Stimulated activated CD4-positive, alpha-beta T cell treated with anti-CD3 and anti-CD28 coated beads, Interleukin-15, amount 100 ng/mL, for 1 hour (primary cell): ENCODE measurements at places on chromosomes 13 and 19.

- DNase-seq = no peak
Measured at GRCh38 chr13:40130871-40131636, 475.6 kb downstream of the COG6 start.

DNA sequence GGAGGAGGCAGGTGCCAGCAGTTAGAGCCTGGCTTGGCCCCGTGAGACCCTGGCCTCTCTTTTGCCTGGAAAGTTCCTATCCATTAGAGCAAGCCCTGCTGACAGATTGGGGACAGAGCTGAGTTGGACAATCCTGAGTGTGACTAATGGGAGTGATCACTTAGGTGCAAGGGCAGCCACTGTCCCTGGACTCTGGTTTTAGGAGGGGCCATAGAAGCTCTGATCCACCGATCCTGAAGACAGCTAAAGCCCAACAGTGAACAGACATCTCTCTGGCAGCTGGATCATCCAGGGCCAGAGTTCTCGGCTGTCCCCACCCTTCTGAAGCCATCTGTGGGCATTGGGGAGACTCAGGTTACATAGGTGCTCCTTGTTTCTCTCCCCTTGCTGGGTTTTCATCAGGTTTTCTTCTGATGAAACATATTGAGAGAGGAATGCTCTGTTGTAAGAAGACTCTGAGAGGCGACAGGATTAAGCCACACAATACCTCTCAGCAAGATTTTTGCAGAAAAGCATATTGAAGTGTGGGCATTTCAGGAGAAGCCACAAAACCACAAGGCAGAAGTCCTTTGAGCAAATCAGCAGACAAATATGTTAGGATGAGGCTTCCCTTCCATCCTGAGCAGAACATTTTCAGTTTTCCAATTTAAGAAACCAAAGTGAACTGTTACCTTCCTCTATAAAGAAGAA, 288.0 kb upstream of the MAB21L1 start:
- DNase-seq = no peak

DNA sequence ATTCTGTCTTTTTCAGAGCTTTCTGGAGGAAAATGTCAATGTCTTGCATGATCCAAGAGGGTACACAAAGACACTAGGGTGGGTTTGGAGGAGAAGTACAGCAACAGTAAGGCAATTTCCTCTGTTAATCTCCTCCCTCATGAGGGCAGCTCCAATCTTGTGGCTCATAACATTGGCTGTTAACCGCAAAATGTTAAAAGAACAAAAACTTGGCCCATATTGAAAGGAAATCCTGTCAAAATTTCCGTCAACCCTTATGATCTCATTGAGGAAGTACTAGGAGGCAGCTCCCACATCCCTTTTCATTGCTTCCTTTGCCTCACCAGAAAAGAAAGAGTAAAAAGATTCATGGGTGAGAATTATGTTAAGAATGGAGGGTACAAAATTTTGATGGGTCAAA, 11.6 kb downstream of the OXGR1 start:
- no peak for DNase-seq

- DNase-seq = no peak
Measured at GRCh38 chr19:39195755-39196154, 1.0 kb upstream of the NCCRP1 start.

DNA sequence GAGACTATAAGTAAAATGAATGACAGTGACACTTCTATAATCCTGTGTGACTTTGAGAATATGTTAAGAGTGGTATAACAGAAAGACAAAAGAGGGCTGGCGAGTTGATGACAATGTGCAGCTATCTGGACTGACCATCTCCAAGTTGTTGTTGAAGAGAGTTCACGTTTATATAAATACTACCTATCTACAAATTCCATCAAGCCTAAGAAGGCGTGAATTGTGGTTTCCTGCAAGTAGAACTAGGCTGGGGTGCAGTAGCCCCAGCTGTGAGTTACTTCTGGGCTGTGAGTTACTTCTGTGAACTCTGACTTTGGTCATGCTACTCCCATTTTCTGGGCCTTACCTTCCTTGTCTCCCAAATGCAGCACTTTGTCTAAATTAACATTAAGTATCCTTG, 561.0 kb downstream of the TBC1D4 start:
- DNase-seq = no peak

- DNase-seq = no peak
Measured at GRCh38 chr19:2385053-2385721, 25.1 kb downstream of the TMPRSS9 start.

DNA sequence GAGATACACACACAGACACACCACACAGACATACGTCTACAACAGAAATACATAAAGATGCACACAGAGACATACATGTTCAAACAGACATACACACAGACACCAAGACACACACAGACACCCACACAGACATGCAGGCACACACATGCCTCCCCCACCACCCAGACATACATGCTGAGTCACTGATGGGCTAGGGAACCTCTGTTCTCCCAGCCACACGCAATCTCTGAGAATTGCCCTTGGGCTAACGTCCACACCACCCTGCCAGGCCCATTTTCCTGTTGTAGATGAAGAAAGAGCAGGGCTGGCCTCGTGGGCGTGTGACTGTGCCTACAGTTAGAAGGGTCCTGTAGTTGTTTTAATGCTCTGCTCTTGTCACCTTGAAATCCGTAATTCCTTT, 261.9 kb downstream of the KCNRG start:
- DNase-seq = no peak

GRCh38 chr13:36862002-36862685, 43.1 kb downstream of the RFXAP start:
- DNase-seq = no peak

DNA sequence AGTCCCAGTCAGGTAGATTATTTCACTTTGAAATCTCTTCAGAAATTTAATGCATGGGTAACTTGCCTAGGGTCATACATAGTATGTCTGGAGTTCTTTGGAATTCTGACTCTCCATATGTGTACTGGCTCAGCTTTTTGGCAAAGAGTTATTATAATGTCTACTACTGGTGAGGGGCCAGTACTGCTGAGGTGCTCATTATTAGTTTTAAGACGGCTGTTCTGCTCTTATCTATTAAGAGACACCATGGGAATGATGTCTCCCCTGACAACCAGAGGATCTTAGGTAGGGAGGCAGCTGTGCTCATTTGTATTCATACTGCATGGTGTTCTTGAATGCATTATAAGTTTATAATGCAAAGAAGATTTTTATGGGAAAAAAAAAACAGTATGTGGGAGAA, 184.1 kb downstream of the RGCC start:
- no peak for DNase-seq

- no peak for DNase-seq
Measured at GRCh38 chr13:32007494-32007893, 24.1 kb upstream of the FRY start.

- no peak for DNase-seq
Measured at GRCh38 chr19:51365211-51365964, 800 bp downstream of the ETFB start.

DNA sequence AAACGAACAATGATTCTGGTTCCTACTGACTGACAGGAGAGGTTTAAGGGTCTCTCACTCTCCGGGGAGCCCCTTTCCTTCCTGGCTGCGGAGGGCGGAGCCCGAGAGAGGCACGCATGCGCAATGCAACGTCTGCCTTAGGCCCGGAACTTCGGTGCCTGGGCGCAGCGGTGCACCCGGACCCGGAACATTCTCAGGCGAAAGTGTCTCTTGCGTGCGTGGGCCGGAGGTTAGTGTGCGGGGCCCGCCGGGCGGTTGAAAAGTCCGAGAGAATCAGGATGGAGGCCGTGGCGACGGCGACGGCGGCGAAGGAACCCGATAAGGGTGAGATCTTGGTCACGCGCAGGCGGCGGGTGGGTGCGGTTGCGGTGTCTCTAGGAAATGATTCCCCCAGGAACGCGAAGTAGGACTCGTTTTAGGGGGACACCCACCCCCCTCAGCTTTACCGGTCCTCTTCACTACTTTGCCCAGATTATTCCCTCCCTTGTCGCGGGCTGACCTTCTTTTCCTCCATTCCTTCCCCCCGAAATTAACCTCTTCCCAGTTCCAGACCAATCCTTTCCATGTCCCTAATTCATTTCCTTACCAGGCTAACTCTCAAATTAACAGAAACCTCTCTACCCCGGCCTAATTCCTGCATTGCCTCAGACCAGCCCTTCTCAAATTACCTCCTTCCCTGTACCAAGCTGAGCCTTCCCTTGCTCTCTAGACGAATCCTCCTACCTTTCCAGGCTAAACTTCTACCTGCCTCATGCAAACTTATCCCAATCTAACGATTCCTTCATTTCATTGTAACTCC, at the start of gene CCDC97:
Gene CCDC97 (plus strand): TSS at position 140 of the 799 bp plus-strand sequence. CDS start 139 bp downstream, at position 279.
- DNase-seq = peak; percentile 84

DNA sequence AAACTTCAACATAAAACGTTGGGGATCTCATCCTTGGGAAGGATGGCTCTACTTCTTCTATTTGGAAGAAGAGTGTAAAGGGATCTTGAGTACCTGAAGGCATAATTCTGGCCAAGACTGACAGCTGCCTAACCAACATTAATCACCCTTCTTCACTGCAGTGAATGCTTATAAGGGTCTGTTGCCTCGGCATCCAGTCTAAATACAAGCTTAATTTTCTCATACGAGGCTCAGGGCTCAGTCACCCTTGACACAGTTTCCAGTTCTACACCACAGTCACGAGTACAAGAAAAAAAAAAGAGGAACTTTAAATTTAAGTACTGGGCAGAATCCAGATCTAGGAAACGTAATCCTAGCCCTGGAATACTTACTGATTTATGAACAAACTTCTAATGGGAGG, 9.0 kb downstream of the FPR3 start:
- no peak for DNase-seq

DNA sequence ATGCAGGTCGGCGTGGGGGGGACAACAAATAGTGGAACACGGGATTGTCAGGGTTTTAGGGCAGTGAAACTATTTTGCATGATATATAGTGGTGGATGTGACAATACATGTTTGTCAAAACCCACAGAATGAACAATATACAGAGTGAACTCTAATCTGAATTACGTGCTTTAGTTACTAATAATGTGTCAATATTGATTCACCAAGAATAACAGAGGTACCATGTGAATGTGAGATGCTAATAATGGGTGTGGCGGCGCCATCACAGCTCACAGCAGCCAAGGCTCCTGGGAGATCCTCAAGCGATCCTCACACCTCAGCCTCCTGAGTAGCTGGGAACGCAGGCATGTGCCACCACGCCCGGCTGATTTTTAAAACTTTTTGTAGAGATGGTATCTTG, 12.9 kb downstream of the ELAVL1 start:
- DNase-seq = no peak

DNA sequence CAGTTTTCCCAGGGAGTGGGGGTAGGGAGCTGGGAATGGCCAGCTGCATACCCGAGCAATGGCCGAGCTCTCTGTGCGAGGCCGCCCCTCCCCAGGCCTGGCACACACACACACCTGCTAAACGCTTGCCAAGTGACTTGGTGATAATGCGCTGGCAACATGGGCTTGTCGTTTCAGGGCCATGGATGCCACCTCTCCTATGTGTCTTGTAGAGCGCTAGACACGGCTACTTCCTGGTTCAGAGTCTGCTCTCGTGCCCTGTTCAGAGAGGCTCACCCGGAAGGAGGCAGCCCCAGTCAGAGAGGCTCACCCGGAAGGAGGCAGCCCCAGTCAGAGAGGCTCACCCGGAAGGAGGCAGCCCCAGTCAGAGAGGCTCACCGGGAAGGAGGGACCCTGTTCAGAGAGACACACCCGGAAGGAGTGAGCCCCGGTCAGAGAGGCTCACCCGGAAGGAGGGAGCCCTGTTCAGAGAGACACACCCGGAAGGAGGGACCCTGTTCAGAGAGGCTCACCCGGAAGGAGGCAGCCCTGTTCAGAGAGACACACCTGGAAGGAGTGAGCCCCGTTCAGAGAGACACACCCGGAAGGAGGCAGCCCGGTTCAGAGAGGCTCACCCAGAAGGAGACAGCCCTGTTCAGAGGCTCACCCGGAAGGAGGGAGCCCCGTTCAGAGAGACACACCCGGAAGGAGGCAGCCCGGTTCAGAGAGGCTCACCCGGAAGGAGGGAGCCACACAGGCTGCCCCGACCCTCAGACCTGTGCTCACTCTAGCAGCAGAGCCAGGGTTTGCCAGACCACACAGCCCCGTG, 4.2 kb downstream of the ADPRHL1 start:
- DNase-seq = peak; percentile 43

- DNase-seq = no peak
Measured at GRCh38 chr13:75469047-75469446, 12.9 kb downstream of the TBC1D4 start.

DNA sequence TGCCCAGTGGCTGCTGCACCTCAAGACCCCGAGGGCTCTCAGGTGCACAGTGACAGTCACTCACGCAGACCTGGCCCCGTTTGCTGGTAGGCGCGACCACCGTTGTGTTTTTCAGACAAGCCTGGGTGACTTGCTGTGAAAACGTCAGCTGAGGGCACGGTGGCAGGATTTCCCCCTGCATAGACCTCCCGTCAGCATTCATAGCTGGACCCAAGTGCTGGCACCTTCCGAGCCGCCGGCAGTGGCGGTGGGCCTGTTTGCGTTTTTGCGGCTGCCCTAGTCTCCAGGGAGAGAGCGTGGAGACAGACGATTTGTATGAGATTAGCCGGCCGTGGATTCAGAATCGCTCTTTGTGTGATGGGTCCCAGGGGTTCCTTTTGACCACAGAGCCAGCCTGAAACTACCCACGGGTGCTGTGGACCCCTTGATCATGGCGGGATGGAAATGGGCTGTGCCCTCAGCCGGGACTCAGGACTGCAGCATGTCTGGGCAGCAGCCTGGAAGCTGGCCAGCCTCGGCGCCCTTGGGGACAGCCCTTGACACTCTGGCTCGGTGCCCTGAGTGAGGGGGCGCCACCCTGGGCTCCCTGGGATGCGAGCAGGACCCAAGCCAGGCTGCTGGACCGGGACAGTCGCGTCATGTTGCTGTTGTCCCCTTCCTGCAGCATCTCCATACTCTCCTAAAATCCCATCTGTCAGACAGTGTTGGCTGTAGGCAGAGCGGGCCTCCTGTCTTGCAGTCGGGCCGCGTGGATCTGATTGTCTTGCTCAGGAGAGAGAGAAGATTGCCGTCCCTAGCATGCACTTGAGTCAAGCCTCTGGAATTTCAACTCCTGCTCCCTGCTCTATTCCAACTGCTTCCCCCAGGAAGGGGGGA, 8.6 kb downstream of the KDM4B start:
- DNase-seq = no peak
